ENCODE measurements at places on chromosomes 16 and 17. TPM values are rescaled to one million over a fixed set of nuclear protein-coding genes. Genes with fewer than 3 reads are reported as not detected.

- DNase-seq: no peak
Measured at GRCh38 chr17:65666876-65667321, 105.5 kb upstream of the AXIN2 start.

GRCh38 chr17:6924208-6924607 lies 71.6 kb upstream of the ALOX12 start:
- no peak for DNase-seq

- DNase-seq: no peak
Measured at GRCh38 chr17:9929871-9930270, 24.8 kb upstream of the RCVRN start.

GRCh38 chr17:42031584-42031983 lies 11.7 kb downstream of the NKIRAS2 start:
- DNase-seq: no peak

DNA sequence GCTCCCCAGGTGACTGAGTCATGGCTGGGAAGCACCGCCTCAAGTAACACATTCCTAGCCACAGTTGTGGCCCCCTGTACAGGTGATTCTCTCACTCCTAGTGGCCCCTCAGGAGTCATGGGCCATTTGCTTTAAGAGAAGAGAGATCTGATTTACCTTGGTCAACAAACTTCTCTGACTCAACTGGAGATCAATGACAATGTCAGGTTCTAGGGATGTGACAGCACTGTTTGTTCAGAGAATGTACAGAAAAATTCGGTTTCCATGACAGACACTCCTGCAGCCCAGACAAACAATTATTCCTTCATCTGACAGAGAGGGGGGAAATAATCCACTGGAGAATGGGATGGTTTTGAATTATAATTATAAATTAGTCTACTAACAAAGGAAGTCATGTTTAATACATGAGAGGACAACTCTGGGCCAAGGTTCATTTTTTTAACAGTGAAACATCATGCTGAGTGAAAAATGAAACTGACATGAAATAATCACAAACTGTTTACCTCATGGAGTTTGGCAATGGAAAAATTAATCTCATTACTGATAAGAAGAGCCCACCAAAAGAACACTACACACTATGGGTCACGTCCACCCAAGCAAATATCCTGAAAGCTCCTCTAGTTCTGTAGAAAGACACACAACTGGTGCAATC lies 9.7 kb downstream of the ERN1 start:
- DNase-seq: no peak

- DNase-seq: no peak
Measured at GRCh38 chr16:31350275-31351005, 4.5 kb upstream of the ITGAX start.

The C17orf50 gene
- total RNA-seq: not detected

- no peak for DNase-seq
Measured at GRCh38 chr17:51709694-51710633, 448.6 kb downstream of the CA10 start.

All from activated T-cell treated with anti-CD3 and anti-CD28 coated beads, Interleukin-2, amount 50 U/mL, for 4 hours (primary cell).